ENCODE measurements at places on chromosomes 13 and 19. TPM values are rescaled to one million over a fixed set of nuclear protein-coding genes. Genes with fewer than 3 reads are reported as not detected.

Gene ZNF30
- 3.5 TPM for total RNA-seq

Gene ACOD1
- not detected for total RNA-seq

Gene ZNF8
- 5.4 TPM for total RNA-seq

Gene TUBA3C
- total RNA-seq = not detected

Gene HNRNPA1L2
- total RNA-seq = 5.7 TPM

Gene CGB5
- not detected for total RNA-seq

Gene SHD
- not detected for total RNA-seq

Gene FCER2
- total RNA-seq = 0.50 TPM
